A549 (cell line): ENCODE measurements at places on chromosomes 13 and 19. TPM values are rescaled to one million over a fixed set of nuclear protein-coding genes. Genes with fewer than 3 reads are reported as not detected.

The PEAK3 gene
- not detected in 3 replicates for polyA plus RNA-seq

The PGLYRP1 gene
- not detected in 3 replicates for polyA plus RNA-seq

The OR10H1 gene
- polyA plus RNA-seq = not detected in 3 replicates

The CFAP97D2 gene
- not detected in 3 replicates for polyA plus RNA-seq

The VSIG10L gene
- polyA plus RNA-seq = 5.7 to 6.8 TPM (median 6.7 TPM) in 3 replicates

The ZBTB45 gene
- 11.8 to 14.3 TPM (median 13.4 TPM) in 3 replicates for polyA plus RNA-seq

- no peak for DNase-seq
Measured at GRCh38 chr13:95579303-95579702, 26.8 kb downstream of the CLDN10 start.

DNA sequence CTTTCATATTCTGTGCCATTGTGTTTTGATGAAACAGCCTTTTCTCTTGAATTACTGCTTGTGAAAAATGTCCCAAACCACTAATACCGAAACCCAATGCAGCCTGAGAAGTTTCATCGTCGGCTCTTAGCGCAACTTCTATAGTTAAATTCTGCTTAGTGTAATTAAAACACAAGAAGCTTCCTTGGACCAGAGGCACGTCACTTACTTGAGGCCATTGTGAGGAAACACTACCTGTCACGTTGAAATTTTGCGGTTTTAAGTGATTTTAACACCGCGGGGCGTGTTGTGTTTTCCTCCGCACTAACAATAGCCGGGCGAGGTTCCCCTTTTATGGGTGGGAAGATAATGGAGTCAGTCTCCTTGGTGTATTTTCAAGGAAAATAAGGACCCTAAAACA, 70.9 kb downstream of the GGACT start:
- no peak for DNase-seq

- DNase-seq = no peak
Measured at GRCh38 chr19:11047866-11048265, 41.4 kb upstream of the LDLR start.

GRCh38 chr13:110206185-110206584, 100.8 kb downstream of the COL4A1 start:
- DNase-seq = no peak

DNA sequence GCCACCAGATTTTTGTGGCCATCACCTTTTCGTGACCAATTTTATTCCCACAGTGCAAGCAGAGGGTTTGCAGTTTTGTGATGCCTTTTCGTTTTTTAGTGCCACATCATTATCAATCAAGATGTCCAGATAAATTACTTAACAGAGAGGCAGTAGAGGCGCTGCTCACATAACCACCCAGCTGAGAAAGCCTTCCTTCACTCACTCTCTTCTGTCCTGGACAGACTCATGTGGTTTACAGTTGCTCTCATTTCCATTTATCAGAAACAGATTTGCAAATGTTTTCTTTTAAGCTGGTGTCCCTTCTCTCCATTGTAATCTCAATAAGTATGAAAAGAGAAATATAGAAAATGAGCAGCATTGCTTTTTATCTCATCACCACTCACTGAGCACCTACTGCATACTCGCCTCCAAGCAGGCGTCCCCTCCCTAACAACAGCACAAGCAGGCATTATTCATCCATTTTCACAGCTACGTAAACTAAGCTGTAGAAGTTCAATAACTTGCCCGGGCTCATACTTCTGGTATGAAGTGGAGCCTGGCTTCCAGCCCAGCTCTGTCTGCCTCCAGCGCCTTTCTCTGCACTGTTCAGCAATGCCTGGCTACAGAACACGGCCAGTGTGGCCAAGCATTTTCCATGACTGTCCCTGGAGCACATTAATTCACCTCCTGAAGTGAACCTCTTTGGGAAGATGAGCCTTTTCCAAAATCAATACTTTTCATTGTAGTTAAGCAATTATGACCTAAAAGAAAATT, 34.6 kb upstream of the KATNAL1 start:
- DNase-seq = no peak

DNA sequence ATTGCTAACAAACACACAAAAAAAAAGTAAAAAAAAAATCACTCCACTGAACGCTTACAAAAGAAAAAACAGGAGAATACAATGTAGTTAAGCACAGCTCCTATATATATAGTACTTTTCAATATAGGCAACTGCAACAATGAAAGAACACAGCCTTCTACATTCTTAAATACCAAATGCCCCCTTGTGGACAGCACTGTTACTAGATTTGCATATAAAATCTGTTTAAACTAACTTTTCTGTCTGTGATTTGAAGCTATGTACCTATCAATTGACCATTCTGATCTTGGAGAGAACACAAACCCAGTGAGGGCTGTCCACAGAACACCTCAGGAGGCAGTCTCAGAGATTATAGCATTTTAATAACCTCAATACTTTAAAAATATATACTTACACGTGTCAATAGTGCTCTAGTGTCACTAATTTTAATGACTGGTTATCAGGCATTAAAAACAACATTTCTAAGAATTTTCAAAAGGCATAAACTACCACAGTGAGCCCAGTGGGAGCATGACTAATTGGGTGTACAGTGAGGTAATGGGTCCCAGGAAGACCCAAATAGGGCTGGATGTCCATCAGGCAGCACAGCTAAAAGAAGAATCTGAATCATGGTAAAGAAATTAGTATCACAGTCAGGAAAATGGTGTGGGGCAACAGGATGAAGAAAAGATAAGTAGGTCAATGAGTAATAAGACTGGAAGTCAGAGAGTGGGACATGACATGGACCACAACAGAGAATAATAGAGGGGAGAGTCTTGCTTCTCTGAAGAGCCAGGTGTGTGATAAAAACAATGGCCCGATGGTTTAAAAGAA, 22.2 kb downstream of the CCDC169 start:
- peak; percentile 3 for DNase-seq

DNA sequence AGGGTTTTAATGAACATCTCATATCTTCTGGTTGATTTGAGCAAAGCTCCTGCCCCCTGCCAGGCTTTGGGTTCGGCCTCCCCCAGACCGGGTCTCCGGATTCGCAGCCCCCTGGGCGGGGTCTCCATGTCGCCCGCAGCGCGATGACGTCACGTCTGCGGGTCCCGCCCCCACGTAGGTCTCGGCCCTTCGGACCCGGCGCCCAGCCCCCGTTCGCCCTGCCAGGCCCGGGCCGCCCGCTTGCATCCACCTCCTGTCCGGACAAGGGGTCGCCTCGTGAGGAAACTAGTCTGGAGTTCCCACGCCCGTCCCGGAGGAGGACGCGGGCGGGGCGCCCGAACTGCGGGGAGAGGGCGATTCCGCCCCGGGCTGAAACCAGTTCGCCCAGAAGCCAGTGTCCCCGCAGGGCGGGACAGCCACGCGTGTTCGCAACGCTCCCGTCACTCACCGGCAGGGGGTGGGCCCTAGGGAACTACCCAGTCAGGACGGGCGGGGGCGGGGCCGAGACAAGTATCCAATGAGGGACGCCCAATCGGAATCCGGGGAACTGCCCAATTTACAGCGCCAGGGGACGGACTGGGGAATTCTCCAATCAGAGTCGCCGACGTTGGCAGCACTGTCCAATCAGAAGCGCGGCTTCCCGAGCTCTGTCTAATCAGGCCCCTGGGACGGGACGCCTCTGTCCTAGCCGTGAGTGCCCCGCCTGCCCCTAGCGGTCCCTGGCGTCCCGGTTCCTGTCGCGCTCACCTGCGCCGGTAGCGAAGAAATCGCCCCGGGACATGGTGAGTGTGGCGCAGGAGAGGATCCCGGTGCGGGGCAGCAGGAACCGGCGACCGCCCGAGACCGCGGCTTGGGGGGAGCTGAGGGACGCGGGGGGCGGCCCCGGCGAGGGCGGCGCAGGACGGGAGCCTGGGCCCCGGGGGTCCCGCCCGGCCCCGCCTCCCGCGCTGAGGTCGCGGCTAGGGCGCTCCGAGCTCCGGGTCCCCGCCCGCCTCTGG, at the start of gene ZNF555:
TSS of gene ZNF555 (plus strand) at position 682 of the 998 bp plus-strand sequence. CDS start at position 780, 98 bp downstream.
- DNase-seq = peak; percentile 96
